ENCODE measurements at places on chromosomes 2 and 18.

- DNase-seq: no peak
These were observed 2136.2 kb upstream of the CELF4 start for GRCh38 chr18:39701839-39702238.

DNA sequence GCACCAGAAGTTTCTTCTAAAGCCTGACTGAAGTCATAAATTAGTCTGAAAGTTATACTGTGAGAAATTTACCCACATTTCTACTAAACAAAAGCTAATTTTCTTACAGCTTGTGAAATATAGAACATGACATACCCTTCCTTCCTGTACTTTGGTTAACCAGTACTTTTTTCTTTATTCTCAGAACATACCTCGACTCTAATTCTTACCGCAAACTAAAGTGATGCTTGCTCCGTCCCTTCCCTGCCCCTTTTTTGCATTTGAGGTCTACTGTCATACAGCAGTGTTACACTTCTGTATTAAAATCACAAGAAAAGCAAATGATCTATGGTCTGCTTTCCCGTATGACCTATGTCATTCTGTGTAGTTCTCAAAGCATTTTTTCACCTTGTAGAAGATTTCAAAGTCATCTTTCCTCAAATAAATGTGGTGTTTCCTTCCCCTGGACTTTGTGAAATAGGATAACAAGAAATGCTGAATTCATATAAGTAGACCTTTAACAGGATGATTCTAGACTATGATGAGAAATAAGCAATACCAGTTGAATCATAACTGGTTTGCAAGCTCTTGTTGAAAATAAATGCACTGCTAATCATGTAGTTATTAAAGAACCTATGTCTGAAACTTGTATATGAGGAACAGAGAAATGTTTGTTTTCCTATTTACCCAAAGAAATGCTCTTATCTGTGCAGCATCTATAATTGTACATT, 30.4 kb downstream of the CYTIP start:
- DNase-seq: no peak

GRCh38 chr2:117502121-117502520, 312.4 kb upstream of the DDX18 start:
- DNase-seq: no peak

DNA sequence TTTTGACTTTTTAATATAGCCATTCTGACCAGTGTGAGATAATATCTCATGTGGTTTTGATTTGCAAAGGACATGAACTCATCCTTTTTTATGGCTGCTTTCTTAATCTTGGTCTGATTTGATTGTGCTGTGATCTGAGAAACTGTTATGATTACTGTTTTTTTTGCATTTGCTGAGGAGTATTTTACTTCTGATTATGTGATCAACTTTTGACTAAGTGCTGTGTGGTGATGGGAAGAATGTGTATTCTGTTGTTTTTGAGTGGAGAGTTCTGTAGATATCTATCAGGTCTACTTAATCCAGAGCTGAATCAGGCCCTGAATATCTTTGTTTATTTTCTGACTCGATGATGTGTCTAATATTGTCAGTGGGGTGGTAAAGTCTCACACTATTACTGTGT, 16.8 kb downstream of the SP140L start:
- DNase-seq: no peak

DNA sequence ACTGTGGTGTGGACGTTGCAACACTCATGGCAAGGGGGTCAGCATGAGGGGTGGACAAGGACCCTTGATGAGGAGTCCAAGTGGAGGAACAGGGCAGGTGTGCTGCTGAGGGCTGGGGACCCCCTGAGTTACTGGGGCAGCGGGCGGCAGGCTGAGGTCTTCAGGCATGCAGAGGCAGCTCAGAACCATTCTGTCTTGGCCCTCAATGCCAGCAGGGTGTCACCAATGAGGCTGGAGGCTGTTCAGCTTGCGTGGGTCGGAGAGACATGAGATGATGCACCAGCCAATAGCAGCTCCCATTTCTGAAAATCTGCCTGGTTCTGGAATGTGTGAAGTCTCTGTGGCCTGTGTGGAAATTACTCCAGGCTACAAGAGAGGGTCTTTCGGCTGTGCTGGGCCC, 105.4 kb downstream of the INHBB start:
- no peak for DNase-seq

GRCh38 chr2:866887-867286, 83.8 kb upstream of the SNTG2 start:
- peak; percentile 26 for DNase-seq

GRCh38 chr2:102391565-102391964, 31.4 kb upstream of the IL18RAP start:
- DNase-seq: no peak

- DNase-seq: no peak
These were observed 21.4 kb downstream of the DRC1 start for GRCh38 chr2:26422947-26423629.

GRCh38 chr2:104539649-104540048, 314.3 kb upstream of the POU3F3 start:
- no peak for DNase-seq

GRCh38 chr2:177796011-177796410, 276.6 kb downstream of the PDE11A start:
- DNase-seq: no peak

DNA sequence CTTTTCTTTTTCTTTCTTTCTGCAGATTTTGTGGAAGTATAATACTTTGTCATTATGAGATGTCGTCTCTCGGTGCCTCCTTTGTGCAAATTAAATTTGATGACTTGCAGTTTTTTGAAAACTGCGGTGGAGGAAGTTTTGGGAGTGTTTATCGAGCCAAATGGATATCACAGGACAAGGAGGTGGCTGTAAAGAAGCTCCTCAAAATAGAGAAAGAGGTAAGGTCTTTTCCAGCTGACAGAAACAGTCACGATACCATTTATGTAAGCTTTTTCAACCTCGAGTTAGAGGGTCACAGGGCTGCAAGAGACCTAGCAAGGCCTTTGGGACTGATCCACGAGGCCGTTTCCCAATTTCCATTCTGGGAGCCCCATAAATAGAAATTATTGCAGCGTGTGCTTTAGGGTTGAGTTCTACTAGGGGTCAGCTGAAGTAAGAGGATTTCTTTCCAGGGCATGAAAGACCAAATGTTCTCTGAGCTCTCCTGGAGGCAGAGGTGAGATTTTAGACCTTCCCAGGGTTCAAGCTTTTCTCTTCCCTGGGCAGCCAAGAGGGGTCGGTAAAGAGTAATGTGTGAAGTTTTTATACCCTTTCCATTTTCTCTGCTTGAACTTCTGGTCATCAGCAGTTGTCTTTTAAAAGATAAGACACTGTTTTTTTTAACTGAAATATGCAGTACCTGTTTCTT, 15.5 kb downstream of the MAP3K20 start:
- no peak for DNase-seq

GRCh38 chr18:67636597-67637385, 120.3 kb upstream of the DSEL start:
- no peak for DNase-seq

GRCh38 chr2:216299588-216299987, 72.7 kb downstream of the MARCHF4 start:
- no peak for DNase-seq

GRCh38 chr18:1774261-1774660, 797.0 kb downstream of the METTL4 start:
- no peak for DNase-seq

GRCh38 chr2:150076281-150076680, 411.2 kb downstream of the RND3 start:
- DNase-seq: no peak

- DNase-seq: no peak
These were observed 307 bp upstream of the DUSP11 start for GRCh38 chr2:73780237-73780582.

- DNase-seq: no peak
These were observed 25.6 kb downstream of the HADHB start for GRCh38 chr2:26270373-26270772.

DNA sequence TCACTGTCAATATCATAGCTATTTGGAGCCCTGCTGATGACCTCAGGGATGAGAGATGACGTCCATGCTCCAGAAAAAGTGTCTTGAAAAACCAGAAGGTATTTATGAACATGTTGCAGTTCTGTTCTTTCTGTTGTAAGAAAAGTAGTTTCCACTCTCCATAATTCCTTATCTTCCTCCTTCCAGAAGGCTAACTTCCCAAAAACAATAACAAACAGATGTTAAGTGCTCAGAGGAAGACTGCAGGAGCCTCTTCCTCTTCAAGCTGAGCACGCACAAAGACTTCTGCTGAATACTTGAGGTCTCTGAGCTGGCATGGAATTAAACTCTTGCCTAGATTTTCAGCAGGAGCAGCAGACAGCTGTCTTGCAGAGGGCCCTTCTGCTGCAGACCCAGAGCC, 434.5 kb upstream of the KLHL29 start:
- no peak for DNase-seq

- no peak for DNase-seq
These were observed 9.3 kb downstream of the ST6GAL2 start for GRCh38 chr2:106876699-106877098.

DNA sequence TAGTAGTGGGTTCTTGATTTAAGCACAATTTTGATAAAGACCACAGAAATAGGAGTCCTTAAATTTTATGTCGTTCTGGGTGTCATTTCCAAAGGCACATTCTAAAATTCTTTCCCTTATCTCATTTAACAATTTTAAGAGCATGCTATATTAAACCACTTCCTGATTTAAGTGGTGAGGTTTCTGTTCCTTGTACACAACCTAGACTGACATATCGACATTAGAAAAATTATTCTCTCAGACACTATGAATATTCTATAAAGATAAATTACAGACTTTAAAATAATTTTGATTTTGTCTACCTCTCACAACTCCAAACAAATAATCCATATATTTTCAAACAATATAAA, 923.8 kb downstream of the LRP1B start:
- no peak for DNase-seq

- no peak for DNase-seq
These were observed 77.5 kb downstream of the EIF2AK3 start for GRCh38 chr2:88549616-88550292.

DNA sequence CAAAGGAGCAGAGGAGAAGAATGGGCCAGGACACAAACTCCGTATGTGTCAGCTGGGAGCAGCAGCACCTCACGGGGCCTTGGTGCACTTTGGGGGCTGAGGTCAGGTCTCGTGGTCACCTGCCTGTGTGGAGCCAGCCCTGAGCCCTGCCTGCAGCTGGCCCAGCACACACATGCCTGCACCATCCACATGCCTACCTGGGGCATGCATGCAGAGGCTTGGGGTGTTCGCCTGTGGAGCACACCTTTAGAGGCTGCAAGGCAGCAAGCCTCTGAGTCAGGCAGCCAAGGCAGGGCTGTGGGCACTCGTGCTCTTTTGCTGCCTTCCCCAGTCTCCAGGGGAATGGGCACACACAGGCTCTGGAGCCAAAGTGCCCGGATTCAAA, 36.0 kb downstream of the ARHGEF4 start:
- DNase-seq: peak; percentile 24

GRCh38 chr2:108634576-108635160, 84.6 kb upstream of the RANBP2 start:
- DNase-seq: no peak

Measured in coronary artery (tissue), 2 donors.